ENCODE measurements at places on chromosomes 7 and 10.

- DNase-seq: no peak
These were observed 1.8 kb downstream of the ARMC10 start for GRCh38 chr7:103076764-103077163.

- DNase-seq: no peak
These were observed 7.5 kb upstream of the INTS1 start for GRCh38 chr7:1511444-1512422.

DNA sequence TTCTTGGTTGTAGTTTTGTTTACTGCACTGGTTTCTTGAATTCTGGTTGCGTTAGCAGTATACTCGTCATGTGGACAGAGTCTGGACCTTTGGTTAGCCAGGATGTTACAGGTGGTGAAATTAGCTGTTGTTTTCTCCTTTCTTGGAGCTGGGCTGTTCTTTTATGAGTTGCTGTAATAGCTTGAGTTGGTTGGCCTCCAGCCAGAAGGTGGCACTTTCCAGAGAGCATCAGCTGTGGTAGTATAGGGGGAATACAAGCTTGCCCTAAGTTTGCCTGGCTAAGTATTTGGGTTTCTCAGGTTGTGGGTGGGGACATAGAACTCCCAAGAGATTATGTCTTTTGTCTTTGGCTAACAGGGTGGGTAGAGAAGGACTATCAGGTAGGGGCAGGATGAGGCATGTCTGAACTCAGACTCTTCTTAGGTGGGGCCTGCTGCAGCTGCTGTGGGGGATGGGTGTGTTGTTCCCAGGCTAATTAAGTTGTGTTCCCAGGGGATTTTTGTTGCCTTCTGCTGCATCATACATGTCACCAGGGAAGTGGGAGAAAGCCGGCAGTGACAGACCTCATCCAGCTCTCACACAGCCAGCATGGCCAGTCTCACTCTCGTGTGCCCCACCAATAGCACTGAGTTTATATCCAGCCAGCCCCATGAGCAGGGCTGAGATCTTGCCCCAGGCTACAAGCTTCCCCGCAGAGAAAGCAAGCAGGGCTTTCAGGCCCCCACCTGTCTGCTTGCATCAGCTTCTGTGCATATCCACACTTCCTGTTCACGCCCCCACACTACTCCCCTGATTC, 246.7 kb upstream of the TPK1 start:
- DNase-seq: no peak

DNA sequence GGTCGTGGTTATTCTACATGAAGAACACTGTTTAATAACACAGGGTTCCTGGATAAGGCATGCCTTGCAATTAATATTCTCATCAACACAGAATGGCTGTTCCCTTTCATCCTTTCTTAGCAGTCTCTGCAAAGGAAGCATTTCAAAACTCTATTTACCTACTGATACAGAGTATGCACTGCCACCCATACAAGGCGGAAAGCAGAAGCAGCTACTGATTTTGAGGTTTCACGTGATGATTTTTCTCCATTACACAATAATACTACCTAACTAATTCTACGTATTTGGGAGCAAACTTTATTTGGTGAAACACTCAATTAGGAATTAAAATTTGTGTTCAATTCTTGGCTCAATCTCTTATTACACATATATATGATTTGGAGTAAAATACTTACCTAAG, 43.0 kb upstream of the COL1A2 start:
- no peak for DNase-seq

- DNase-seq: no peak
These were observed 68.0 kb downstream of the OGDH start for GRCh38 chr7:44674381-44674780.

GRCh38 chr10:127880557-127880956, 12.2 kb downstream of the CLRN3 start:
- peak; percentile 10 for DNase-seq

DNA sequence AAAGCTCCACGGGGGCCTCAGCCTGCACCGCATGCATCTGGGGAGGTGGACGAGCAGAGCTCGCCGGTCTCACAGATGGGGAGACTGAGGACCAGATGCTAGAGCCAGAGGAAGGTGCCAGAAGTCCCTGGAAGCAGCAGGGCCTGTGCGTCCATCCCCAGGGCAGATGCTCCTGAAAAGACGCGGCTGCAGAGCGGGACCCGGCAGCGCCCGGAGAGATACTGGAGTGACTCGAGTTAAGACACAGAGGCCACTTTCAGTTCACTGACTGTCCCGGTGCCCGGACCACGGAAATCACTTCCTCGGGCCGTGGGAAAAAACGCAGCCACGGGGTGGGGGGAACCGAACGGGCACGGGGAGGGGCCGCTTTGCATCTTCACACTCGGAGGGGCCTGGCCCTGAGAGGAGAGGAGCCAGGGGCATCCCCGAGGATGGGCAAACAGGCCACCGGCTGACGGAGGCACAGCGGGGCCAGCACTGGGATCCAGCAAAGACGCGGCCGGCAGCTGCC, 85.4 kb downstream of the FOXL3 start:
- no peak for DNase-seq

GRCh38 chr10:89954061-89954460, 252.7 kb downstream of the KIF20B start:
- DNase-seq: no peak

DNA sequence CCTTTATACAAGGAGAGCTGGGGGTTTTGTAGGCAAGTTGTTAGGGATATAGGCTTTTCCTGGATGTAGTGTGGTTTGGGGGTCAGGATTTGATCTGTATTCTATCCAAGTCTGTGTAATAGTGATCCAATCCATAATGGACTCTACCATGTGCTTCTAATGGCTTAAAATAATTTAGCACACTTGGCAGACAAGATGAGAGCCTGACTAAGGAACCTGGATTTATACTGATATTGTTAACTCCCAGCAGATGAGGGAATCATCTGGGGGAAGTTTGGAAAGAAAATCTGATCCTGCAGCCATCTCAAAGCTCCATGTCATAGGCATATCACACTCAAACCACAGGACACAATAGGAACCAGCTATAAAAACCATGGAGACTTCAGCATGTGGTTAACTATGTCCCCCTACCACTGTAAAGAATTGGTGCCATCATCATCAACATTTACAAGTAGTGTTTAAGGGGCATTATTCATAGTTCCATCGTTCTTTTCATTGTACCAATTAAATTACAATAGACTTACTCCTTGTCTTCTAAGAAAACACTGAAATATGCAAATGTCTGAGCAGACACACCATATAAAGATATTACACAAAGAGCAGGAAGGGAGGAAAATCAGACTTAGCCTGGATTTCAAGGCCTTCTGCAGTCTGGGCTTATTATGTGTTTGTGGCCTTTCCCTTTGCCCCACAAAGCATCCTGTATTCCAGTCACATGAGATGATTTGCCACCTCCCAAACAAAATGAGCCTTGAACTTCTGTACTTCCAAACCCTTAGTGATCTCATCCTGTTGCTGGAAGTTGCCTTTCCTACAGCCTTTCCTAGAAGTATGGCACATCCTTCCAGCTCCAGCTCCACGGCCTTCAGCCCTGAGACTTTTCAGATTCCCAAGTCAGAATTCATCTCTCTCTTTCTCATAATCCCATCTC, 22.5 kb upstream of the HPS1 start:
- no peak for DNase-seq

DNA sequence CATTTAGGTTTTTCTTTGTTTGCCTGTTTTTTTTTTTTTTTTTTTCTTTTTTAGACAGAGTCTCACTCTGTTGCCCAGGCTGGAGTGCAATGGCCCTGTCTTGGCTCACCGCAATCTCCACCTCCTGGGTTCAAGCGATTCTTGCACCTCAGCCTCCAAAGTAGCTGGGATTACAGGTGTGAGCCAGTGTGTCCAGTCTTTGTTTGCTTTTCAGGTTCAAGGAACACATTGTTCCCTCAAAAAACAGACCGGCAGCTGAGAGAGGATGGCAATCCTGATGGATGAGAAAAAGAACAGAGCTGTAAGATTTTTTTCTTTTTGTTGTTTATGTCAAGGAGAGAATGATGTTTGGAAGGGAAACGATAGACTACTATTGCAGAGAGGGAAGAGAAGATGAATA, 23.3 kb upstream of the RHOBTB1 start:
- no peak for DNase-seq

- no peak for DNase-seq
These were observed 76.8 kb upstream of the POM121L12 start for GRCh38 chr7:52958621-52959140.

- DNase-seq: no peak
These were observed 26.4 kb downstream of the C10orf71 start for GRCh38 chr10:49325131-49325915.

DNA sequence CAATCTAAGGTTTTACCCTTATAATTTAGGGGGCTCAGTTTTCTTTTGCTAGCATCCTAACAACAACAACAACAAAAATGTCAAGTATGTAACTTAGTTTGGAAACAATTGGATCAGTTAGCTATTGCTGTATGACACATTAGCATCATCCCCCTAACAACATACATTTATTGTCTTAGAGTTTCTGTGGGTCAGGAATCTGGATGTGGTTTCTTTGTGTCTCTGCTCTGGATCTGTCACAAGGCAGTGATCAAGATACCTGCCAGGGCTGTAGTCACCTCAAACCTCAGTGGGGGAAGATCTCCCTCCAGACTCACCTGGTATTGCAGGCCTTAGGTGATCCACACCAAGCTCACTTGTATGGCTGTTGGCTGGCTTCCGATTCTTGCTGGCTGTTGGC, 18.3 kb downstream of the CREB5 start:
- no peak for DNase-seq

- DNase-seq: no peak
These were observed 6.3 kb downstream of the VPS26A start for GRCh38 chr10:69130251-69130650.

DNA sequence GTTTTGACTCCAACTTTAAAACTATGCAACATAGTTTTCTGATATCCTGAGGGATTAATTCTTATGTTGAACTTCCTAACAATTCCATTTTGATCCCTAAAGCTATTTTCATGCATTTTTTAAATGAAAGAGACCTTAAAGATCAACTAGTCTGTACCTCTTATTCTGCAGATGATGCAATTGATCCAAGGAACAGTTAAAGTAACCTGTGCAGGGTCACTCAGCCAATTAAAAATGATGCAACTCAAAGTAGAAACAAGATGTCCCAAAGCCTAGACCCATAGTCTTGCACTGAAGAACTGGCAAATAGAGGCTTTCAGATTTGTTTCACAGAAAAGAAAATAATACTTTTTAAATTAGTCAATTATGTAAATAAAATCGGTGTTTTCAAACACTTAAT, 86.3 kb downstream of the IMMP2L start:
- DNase-seq: no peak

DNA sequence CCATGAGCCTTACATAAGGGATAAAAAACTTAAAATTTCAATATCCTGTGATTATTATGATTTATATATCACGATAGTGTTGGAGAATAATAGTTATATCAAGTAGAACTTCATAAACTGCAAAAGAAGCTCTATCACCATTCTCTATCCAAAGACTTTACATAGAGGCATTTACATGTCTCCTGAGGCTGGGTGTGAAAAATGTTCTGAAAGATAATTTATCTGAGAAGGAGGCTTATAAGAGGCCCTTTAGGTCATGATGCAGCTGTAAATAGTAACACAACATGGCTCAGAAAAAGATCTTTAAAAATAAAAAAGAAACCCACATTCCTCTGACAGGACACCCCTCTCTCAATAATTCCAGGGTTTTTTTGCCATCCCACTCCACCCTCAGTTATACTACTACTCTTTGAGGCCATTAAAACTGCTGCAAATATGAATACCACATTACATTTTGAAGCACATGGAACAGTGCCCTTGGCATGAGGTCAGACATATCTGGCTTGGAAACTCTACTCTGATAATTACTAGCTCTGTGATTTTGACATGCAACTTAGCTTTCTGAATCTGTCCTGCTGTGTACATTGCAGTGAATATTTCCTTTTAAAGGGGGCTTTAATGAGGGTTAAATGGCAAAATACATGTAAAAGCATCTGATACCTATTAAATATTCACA, 55.5 kb downstream of the SLC16A12 start:
- DNase-seq: no peak

DNA sequence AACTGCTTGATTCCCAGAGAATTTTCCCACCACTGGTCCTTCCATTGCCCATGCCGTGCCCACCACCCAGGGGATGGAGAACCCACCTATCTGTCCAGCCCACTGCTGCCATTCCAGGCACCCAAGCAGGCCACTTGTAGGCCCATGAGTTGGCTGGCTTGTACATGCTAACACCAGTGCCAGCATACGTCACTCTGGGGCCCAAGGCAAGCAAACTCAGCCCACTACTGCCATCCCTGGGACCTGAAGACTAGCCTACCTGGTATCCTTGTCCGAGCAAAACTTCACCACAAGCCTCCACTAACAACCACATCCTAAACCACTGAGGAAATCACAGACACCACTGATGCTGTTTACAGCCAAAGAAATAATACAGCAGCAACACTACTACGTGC, 44.7 kb upstream of the CDK6 start:
- DNase-seq: no peak

DNA sequence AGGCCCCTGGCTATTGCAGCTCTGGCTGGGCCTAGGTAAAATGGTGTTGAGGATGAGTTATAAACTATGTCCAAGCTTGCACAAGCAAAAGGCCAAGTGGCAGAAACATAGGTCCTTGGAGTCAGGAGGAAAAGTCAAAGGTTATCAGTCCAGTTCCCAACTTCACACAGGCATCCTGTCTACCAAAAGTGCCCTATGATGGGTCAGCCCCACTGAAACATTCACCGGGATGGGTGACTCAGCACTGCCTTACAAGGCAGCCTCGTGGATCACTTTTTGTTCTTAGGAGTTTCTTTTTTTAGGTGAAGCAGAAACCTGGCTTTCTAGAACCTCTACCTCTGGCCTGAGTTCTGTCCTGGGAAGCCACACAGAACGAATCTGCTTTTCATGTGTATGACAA, 158.8 kb upstream of the LYZL2 start:
- DNase-seq: no peak

GRCh38 chr7:133535308-133535707, 282.4 kb downstream of the EXOC4 start:
- DNase-seq: no peak

GRCh38 chr7:12982178-12982577, 294.7 kb downstream of the ARL4A start:
- DNase-seq: no peak

- no peak for DNase-seq
These were observed 116.6 kb downstream of the KLF6 start for GRCh38 chr10:3668276-3668965.

DNA sequence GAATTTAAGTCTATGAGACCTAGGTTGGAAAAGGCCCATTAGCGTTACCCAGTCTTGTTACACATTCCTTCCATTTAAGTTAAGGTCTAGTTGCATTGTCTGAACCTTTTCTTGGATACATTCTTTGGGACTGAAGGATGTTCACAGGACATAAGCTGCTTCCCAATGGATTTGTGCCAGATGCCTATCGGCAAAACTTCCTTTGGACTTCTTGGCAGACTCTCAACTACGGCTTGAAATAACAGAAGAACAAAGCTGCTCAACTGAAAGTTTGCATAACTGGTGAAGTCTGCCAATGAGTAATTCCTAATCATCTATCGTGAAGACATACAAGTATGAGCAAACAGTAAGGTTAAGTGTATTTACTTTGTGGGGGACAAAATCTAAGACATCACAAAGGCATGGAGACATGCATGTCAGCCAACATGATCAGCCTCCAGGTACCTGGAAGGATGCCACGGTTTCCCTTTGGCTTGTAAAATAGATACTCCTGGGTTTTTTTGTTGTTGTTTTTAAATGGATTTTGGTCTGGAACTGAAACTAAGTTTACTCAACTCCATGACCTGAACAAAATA, 35.4 kb downstream of the MALSU1 start:
- no peak for DNase-seq

Data from SIG-M5 (cell line).